ENCODE measurements at places on chromosomes 2 and 18.
A peak's percentile ranks its signal among the peaks of the same experiment; 100 is the strongest.

DNA sequence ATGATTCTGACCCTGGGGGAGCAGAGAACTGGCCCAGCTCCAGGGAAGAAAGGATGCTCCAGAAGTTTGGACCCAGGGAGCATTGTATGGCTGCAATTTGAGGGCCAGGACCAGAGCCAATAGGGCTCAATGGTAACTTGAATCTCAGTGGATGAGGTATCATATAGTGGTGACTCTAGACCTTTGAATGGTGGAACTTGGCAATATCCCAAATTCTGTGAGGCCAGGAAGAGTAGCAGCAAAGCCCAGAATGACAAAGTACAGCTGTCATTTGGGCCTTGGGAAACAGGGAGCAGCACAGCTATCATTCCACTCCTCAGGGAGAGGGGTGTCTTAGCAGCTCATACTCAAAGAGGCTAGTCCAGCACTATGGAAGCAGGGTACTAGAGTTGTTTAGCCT lies 332.9 kb upstream of the RBMS1 start:
- no peak for DNase-seq

DNA sequence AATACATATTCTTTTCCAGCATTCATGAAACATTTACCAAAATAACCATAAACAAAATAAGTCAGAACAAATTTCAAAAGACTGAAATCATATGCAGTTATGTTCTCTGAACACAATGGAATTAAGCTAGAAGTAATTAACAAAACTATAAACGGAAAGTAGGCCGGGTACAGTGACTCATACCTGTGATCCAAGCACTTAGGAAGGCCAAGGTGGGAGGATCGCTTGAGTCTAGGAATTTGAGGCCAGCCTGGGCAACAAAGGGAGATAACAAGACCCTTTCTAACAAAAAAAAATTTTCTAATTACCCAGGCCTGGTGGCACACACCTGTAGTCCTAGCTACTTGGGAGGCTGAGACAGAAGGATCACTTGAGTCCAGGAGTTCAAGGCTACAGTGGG lies 14.9 kb downstream of the ATAD2B start:
- DNase-seq: peak; percentile 65

DNA sequence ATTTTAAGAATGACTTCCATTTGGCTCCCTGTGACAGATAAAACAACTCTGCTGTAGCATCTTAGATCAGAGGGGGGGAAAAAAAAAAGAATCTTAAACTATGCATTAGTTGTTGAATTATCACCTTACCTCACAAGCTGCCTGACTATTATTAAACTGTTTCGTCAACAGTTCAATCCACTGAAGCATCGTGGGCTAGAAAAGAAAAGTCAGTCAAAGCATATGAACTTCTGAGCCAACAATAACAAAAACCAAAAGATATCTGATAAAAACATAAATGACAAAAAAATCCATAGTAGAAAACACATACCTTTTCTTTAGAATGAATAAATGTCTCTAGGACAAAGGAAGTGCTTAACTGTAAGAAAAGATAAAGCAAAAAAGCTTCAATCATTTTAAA lies 73.7 kb downstream of the C2orf74 start:
- DNase-seq: no peak

DNA sequence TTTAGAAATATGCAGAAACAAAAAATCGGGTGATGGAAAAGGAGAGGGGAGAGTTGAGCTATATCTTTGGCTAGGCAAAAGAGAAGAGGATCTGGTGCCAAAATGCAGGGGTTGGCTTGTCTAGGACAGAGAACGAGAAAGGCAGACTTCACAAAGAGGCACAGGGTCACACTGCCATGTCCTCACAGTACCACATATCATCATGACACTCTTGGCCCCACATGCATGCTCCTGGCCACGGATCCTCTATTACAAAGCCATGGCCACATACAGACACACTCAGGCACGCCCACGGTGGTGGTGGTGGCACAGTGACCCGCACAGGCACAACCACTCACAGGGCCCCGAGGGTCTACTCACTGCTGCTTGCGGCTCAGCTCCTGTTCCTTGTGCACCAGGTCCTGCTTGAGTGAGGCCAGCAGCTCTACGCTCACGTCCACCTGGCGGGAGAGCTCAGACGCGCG lies 15.9 kb downstream of the FBXO41 start:
- no peak for DNase-seq

GRCh38 chr2:241499146-241499965 lies 9.0 kb downstream of the STK25 start:
- no peak for DNase-seq

DNA sequence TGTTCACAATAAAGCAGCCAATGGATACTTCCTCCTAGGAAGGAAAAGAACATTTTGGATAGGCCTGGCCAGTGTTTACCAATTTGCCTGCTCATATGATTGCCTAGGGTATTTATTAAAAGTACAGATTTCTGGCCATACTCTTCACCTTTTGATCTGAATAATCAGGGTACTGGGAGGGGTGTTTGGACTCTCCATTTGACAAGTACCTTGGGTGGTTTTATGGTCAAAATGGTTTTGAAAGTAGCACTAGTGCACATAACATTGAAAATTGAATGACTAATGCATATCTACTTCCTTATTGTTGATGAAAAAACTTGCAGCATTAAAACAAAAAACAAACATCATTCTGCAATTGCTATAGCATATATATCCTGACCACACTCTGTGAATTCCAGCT lies 333.3 kb upstream of the CDH2 start:
- DNase-seq: no peak

- peak; percentile 14 for DNase-seq
Observed at GRCh38 chr2:204625135-204625534, 79.9 kb downstream of the PARD3B start.
